ENCODE measurements at places on chromosomes 12 and 14.

- no peak for DNase-seq
Measured at GRCh38 chr14:49505041-49505766, 81.0 kb downstream of the RPS29 start.

DNA sequence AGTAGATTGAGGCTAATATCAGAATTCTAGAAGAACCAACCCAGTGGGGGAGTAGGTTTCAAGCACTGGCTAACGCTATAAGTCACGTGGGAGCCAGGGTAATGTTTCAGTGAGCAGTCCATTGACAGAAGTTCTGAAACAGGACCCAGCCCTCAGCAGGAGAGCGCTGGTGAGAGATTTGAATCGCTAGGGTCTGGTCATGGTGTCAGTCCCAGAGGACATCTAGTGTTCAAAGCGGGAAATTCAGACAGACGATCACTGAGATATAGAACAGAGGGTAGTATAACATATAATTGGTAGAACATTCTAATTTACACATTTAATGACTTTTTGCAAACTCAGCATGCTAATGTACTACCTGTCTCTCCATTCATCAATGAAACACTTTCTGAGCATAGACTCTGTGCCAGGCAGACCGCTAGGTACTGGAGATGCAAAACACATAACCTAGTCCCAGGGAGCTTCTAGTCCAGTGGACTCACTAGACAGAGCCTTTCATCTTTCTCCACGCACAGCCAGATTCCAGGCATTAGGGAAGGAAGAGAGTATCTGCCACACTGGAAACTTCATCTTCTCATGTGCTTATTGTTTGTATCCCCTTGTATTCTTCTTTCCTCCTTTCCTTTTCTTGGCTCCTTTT is 35.4 kb upstream of the RNASE3 start:
- peak; percentile 41 for DNase-seq

DNA sequence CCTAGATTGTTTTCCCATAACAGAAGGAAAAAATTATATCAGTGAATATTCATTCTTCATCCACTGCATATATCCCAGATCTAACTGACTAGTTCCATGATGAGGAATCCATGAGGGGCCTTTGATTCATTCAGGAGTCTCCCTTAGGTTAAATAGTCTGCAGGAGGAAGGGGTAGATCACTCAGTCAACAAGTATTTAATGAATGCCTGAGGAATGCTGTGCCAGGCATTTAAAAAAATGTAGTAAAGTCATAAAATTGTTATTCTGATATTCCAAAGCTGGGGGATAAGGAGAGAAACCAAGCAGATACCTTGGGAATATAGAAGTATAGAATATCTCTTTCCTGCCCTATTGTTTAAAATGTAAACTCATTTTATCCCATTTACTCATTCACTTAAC is 216.2 kb upstream of the CAND1 start:
- no peak for DNase-seq

GRCh38 chr12:116677202-116677661 is 60.6 kb downstream of the SPRING1 start:
- DNase-seq: no peak

DNA sequence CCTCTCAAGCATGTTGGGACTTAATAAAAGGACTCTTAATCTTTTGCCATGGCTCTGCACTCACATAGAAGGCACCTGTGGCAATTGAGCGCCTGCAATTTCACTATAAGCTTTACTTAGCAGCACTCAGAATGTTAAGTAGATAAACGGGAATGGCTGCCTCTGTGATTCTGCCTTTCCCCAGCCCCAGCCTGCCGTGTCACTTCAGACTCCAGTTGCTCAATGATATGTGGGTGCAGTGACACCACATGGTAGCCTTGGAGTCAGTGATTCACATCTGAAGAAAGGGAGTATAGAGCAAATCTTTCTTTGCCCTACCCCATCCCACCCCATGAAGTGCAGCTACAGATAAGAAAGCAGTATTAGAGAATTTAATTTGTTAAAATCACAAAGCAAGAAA is 96.1 kb downstream of the ZFC3H1 start:
- DNase-seq: no peak

DNA sequence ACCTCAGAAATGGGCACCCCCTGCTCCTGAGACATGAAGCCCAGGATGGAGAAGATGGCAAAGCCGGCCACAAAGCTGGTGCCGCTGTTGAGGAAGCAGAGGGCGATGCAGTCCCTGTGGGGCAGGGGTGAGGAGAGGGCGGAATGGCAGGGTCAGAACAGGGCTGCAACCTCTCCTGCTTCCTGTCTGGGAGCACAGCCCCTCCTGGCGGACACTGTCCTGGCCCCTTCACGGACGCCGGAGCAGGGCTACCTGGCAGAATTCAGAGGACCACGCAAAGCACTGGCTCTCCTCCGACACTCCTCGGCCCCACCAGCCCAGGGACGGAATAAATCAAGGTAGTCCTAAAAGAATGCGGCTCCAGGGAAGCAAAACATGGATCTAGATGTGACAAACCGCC is 12.4 kb upstream of the SLC6A12 start:
- DNase-seq: no peak

DNA sequence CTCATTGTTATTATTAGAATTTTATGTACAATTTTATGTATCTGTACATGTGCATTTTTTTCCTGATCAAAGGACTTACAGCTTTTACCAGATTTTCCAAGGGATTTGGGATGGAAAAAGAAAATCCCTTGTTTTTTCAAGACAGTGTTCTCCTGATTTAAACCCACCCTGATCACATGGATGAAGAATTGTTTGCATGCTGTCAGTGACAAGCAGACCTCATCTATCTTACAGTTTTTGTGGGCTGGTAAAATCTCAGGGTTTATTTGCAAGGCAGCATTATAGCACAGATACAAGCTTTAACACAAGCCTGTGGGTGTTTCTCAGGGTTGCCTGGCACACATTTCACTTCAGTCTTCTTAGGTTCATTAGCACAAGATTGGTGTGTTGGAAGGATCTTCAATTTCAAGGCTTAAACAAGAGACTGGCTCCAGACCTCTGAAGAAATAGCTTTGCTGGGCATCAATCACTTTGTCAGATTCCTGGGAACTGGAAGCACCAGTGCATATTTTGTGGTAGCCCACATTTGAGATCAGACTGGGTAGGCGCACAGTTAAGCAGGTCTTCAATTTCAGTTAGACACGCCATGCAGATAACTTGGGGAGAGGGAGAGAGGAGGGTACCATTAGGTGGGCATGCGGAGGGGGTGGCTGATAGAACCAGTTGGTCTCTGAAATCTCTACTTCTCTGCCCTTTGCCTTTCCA is 118.0 kb downstream of the TBX5 start:
- no peak for DNase-seq

- DNase-seq: no peak
Measured at GRCh38 chr12:71865166-71865713, 25.7 kb downstream of the TBC1D15 start.

- no peak for DNase-seq
Measured at GRCh38 chr12:128795530-128796361, 28.0 kb downstream of the SLC15A4 start.

DNA sequence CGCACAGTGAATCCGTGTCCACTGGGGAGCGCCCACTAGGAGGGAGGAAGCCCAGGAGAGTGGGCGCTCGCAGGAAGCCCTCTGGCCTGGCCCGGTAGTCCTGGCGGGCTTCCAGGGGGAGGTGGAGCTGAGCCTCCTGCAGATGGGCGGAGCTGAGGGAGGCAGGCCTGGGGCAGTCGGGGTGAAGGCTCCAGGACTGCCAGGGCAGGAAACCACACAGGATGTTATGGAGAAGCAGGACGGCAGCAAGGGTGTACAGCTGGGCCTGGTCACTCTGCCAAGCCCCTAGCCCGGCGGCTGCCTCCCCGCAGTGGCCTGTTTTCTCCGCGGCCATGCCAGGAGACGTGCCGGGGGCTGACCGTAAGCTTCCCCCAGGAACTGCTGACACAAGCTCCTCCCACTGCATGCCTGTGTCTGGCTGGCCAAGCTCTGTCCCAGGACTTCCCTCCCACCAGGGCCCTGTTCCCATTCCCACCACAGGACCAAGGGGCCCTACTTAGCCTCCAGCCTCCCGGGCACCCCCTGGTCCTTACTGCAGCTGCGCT is 143.4 kb upstream of the C14orf180 start:
- peak; percentile 46 for DNase-seq

GRCh38 chr12:58310809-58311622 is 369.6 kb downstream of the ATP23 start:
- no peak for DNase-seq

- peak; percentile 6 for DNase-seq
Measured at GRCh38 chr12:26434299-26435068, 239.1 kb downstream of the SSPN start.

All from GM19239 (cell line).